NCI-H187 treated with DMSO at 0.1 percent for 48 hours (cell line): ENCODE measurements at places on chromosomes 2 and 18.
A peak's percentile ranks its signal among the peaks of the same experiment; 100 is the strongest.

- no peak for DNase-seq
Measured at GRCh38 chr2:168272225-168272624, 24.8 kb upstream of the STK39 start.

DNA sequence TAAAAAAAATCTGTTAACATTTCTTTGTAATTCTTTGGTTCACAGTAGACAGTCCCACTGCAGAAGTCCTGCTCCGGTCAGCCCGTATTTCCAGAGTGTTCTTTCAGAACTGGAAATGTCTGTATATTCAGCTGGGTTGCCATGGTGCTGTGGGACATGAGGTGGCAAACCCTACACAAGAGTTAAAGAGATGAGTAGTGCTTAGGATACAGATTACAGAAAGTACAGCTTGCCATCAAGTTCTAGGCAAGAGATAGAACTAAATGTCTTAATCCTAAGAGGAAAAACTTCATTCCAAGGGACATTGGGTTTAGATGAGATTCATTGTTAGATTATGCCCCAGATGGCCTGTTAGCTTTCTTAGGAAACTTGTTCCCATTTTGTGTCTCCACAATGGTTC lies 60.1 kb downstream of the FMNL2 start:
- DNase-seq, result no peak

GRCh38 chr2:64819774-64820688 lies 166.3 kb upstream of the SERTAD2 start:
- DNase-seq, result no peak

GRCh38 chr2:108079736-108080135 lies 93.4 kb downstream of the SLC5A7 start:
- no peak for DNase-seq

DNA sequence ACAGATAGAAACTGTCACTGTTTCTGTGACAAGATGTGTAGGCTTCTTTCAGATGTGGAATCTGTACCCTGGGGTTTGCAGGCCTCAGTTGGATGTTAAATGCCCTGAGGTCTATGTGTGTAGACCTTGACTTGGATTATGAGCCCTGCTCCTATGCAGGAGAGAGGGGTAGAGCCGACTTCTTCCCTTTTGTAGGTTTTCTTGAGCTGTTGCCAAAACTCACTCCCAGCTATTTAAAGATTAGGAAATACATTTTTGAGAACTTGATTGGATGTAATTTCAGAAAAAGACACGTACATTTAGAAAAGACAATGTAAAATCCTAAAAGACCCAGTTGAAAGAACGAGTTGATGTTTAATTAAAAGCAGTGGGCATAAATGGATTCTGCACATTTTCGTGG lies 374.8 kb downstream of the SLC4A3 start:
- DNase-seq, result no peak

- DNase-seq, result peak; percentile 82
Measured at GRCh38 chr2:98869272-98869641, 66.8 kb downstream of the CRACDL start.

GRCh38 chr2:56325661-56326345 lies 142.0 kb downstream of the CCDC85A start:
- DNase-seq, result no peak

GRCh38 chr2:134683561-134684112 lies 35.2 kb downstream of the TMEM163 start:
- DNase-seq, result no peak

DNA sequence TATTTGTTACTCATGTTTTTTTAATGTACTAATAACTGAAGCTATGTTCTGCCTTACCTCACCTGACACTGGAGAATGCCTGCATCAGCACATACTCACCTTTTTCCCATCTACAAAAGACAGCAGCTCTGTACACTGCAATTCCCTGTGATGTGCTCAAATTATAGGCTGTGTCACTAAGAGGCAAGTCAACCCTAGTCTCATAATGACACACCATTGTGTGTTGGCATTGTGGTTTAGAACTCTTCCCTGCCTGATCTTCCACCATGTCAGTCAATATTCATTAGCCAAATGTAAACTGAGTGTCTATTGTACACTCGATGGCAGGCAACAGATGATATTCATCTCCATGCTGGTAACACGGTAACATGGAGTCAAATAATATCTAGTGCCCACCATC lies 332.1 kb upstream of the TCF4 start:
- no peak for DNase-seq

DNA sequence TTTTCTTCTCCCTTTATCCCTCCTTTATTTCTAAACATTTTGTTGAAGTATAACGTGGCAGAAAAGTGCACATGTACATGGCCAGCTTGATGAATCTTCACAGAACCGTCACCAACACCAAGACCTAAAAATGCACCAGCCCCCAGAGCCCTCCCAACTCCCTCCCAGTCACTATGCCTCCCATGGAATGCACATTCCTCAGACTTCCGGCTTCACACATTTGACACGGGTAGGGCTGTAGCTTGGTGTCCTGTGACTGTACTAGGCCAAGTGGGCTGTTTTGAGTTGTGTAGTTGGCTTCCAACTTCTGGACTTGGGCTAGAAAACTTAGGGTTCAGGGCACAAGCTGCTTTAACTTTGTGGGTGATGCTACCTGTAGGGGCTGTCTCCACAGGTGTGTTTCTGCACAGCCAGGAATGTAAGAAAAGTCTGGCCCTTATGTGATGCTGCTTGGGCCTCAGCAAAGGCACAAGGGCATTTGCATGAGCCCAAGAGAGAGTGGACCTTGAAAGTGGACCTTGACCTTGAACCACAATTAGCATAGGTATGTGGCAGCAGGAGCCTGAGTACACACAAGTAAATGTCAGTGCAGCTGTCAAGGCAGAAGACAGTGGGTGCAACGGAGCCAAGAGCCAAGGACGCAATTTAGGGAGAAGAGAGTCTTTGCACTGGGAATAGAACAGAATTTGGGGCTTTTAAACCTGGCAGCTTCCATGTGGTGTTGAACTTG lies 78.4 kb downstream of the SEPTIN10 start:
- DNase-seq, result no peak

DNA sequence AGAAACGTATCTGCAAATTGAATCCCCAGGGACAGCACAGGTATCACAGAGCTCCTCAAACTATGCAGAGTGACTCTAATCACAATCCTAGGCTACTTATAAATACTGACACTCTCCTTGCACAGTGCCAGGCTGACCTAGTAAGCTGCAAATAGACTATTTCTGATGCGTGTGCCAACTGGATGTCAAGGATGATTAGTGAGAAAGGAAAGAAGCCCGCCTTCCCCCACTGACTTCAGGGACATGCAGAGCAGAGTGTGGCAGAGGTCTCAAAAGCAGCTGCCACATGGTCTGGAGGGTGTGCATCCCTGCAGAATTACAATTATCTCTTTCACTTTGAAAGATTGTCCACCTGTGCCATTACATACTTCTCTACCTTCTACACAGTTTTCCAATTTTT lies 235.6 kb downstream of the CPS1 start:
- DNase-seq, result no peak

DNA sequence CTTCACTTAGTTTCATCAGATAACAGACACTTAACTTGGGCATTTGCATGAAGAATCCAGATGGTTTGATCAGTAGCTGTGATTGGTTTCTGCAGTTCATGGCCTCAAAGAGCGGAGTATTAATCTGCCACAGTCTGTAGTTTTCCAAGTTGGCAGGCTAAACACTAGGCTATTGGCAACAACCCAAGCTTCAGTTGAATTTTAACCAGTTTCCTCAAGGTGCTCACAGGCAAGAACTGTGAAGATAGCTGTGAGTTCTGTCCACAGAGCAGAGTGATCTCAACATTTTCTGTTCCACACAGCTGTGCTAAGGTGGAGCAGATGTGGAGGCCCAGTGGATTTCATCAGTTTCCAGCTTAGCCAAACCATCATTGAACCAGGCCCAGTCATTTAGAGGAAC lies 469.5 kb upstream of the LINC00305 start:
- DNase-seq, result no peak

- no peak for DNase-seq
Measured at GRCh38 chr2:3132966-3133365, 244.7 kb downstream of the EIPR1 start.

DNA sequence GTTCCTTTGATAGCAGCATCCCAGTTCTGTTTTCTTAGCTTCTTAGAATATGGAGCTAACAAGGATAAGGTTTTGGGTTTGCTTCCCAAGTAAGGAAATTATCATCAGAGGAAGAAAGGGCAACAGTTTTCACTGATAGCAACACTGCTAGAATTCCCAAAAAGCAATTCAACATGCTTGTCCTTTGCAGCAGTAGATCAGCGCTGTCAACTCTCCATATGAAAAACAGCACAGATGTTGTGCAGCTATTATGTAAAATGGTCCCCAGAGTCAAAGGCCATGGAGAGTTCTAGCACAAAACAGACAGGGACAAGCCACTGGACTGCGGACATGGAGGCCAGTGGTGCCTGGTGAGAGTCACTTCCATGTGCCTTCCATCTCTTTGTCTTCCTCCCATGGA lies 135.9 kb upstream of the RNF152 start:
- no peak for DNase-seq

DNA sequence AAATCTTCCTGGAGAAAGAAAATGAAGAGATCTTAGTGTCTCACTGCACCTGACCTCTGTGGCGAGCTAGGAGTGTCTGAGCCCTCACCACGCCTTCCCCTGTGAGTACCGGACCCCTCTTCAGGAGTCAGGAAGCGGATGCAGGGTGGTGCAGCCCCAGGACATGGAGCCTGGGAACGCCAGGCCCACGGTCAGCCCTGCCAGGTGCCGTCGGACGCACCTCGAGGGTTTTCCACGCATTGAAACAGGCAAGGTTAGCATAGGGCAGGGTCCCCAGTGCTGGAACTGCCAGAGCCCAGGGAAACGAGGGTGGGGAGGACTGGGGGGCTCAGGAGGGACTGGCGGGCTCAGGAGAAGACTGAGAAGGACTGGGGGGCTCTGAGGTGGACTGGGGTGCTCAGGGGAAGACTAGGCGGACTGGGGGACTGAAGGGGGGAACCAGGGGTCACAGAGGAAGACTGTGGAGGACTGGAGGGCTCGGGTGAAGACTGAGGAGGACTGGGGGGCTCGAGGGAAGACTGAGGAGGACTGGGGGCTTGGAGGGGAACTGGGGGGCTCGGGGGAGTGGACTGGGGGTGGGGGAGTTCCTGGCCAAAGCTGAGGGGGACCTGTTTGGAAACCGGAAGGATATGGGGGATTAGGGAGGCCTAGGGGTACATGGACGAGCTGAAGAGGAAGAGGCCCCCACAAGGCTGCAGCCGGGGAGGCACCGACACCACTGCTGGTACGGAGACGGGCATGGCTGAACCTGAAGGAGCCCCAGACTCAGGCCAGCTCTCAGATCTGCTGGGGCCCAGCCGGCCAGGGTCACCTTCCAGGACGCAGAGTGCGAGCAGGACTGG lies 65.2 kb upstream of the SNTG2 start:
- no peak for DNase-seq

DNA sequence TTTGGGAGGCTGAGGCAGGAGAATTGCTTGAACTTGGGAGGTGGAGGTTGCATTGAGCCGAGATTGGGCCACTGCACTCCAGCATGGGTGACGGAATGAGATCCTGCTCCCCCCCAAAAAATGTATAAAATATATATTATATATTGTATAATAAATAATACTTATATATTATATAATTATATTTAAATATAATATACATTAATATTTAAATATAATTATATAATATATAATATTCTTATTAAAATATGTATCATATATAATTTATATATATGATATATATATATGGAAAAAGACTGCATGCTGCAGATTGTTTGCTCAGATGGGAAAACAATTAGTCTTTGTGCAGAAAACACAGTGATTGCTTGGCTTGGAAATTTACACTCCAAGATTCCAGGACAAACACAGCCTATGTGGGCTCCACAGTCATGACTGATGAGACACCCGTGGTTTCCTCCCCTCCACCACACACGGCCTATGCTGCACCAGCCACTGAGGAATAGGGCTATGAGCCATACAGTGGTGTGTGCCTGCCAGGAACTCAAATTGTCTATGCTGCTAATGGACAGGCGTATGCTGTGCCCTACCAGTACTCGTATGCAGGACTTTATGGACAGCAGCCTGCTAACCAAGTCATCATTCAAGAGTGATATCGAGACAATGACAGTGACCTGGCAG lies 30.0 kb downstream of the PMAIP1 start:
- DNase-seq, result no peak

DNA sequence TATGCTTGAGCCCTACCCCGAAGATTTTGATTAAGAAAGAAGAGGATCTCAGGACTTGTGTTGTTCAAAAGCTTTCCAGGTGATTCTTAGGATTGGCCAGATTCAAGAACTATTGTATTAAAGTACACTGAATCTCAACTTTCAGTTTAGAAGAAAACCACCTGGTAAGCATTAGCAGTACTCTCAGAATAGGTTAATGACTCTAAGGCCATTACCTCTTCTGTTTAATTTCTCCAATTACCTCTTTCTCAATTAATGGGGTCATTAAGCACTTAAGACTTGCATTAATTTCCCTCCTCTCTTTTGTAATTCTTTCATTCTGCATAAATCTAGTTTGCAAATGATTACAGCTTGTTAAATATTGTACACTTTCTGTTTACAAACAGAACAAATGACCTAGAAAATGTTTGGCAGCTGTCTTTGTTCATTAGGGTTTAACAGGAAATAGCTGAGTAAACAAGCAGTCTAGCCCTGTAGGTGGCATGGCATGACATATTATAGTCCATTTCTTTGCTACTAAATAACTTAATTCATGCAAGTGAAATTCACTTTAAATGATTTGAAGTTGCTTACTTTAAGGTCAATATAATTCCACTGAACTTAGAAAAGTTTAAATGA lies 20.4 kb upstream of the TDRD15 start:
- no peak for DNase-seq

- no peak for DNase-seq
Measured at GRCh38 chr18:7740821-7741220, 173.7 kb downstream of the PTPRM start.

GRCh38 chr18:65336411-65336810 lies 414.4 kb upstream of the CDH7 start:
- DNase-seq, result no peak

DNA sequence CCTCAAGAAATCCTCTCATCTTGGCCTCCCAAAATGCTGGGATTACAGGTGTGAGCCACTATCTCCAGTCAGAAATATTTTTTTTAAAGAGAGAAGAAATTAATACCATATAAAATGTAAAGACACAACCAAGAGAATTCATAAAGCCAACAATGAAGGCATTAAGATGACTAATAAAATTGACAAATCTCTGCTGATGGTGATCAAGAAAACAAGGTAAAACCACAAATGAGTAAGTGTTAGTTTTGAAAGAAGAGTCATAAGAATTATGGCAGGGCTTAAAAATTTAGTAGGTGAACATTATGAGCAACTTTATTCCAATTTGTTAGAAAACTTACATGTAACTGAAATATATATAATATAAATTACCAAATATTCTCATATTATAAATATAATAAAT lies 752.8 kb upstream of the CELF4 start:
- DNase-seq, result no peak

GRCh38 chr2:175457895-175458448 lies 276.5 kb upstream of the ATP5MC3 start:
- DNase-seq, result no peak

GRCh38 chr2:33607905-33608304 lies 8.8 kb upstream of the FAM98A start:
- DNase-seq, result no peak

- no peak for DNase-seq
Measured at GRCh38 chr2:192190474-192190873, 4.3 kb downstream of the TMEFF2 start.
